ENCODE measurements at places on chromosomes 6 and 20.

DNA sequence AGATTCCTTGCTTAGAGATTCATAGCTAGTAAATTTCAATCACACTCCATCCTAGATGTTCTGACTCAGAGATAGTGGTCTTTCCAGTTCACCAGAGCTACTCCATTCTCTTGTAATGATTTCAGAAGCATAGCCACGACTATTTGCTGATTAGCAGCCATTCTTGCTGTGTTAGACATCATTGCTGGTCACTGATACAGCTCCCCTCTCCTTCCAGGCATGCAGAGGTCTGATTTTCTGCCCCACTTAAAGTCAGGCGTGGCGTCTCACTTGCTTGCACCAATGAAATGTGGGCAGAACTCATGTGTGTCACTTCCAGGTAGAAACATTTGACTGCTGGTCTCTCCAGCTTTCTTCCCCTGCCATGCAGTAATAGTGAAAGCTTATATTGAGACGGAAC, 168.9 kb upstream of the JARID2 start:
- DNase-seq, result no peak

- DNase-seq, result no peak
Measured at GRCh38 chr6:163645560-163645959, 231.0 kb downstream of the QKI start.

DNA sequence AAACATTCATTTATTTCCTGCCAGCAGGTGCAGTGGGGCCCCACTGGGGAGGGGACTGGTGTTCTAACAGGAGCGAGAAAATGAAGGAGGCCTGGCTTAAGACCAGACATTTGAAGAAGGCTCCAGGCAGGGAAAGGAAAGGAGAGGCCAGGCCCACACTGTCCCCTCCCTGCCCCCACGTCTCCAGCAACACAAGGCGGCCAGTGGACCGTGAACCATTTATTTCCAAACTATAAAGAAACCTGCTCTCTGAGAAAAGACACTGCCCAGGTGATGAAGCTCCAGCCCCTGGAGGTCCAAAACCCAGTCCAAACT, 41.4 kb upstream of the CDH22 start:
- DNase-seq, result no peak

DNA sequence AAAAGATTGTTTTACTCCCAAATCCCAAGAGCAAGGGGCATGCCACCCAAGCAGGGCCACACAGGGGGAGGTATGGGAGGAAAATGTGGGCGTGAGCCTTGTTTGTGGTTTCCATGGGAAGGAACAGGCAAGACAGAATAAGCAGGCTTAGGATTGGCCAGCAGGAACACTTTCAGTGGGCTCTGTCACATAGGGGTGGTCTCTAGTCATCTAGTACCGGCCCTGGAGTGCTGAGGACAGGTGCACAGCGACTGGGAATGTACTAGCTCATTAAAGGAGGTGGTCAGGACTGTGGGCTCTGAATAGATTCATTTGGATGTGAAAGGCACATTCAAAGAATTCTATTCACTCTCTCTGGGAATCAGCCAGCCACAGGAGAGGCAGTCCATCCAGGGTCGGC, 175.6 kb downstream of the TBC1D7 start:
- DNase-seq, result no peak

DNA sequence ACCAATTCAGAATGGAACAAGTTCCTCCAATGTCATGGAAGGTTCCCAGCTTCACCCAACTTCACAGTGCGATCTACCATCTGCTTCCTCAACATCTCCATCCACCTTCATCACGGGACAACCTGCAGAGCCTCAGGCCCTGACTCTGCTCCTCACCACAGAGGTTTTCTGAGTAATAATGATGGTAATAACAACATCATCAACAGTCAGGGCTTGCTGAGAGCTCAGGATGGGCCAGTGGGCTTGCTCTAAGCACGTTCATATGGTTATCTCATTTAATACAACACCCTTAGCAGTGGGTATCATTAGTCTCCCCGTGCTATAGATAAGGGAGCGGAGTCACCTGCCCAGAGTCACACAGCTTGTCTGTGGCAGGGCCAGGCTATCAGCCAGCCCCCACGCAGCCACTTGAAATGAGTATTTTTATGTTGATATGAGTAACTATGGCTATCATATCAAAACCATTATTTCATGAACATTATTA, 38.6 kb downstream of the PREX1 start:
- no peak for DNase-seq

DNA sequence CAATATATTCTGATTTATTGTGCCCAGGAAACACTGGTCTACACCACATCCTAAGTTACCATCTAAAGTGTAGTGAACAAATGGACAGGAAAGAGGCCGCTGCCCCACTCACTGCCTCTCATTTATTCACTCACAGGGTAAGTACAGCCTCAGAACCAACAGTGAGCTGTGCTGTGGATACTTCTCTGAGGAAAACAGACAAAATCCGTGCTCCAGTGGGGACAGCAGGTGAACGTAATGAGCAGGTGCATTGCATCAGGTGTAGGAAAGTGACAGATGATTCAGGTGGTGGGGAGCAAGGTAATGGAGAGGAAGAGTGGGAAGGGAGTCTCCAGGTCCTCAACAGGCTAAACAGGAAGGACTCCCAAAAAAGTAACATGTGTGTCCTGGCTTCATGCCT, 8.4 kb upstream of the ULBP2 start:
- DNase-seq, result no peak

DNA sequence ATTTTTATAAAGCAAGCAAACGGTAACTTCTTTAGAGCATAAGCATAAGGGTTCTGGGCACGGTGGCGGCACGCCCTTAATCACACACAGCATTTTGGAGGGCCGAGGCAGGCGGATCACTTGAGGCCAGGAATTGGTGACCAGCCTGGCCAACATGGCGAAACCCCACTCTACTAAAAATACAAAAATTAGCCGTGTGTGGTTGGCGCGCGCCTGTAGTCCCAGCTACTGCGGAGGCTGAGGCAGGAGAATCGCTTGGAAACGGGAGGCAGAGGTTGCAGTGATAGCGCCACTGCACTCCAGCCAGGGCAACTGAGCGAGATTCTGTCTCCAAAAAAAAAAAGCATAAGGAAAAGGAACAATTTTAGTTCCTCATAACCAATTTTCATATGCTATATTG, 2.6 kb downstream of the SENP6 start:
- no peak for DNase-seq
